ENCODE measurements at places on chromosomes 6 and 20.

DNA sequence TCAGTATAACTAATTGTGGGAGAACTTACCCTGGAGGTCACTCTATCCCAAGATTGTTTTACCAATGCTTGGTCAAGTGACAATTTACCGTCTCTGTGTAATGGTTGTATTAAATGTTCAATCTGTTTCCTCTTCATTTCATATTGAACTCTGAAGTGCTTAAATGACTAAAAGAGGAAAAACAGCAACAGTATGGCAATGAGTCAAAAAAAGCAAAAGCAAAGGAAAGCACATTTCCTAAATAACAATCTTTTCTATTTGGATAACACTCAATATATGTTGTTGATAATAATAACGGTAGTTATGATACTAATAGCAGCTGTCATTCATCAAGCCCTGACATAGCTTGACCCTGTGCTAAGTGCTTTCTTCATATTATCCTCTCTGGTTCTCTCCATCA, 152.4 kb downstream of the SYNE1 start:
- no peak for DNase-seq

DNA sequence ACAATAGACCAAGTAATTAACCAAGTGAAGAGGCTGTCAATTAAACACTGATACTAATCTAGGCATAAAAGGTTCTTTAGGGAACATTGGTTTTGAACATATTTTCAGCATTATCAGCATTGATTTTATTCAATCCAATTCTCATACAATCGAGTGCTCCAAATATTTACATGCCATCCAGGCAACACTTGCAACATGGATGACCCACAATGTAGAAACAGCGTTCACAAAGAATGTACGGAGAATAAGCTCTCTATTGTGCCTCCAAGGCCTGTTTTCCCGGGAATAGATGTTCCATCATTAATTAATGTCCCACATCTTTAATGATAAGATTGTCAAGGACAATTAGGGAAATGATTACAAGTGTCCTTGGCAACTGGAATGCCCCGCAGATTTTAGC, 117.4 kb downstream of the RFX6 start:
- no peak for DNase-seq

GRCh38 chr6:170175644-170176135, 115.2 kb downstream of the DLL1 start:
- DNase-seq = no peak

DNA sequence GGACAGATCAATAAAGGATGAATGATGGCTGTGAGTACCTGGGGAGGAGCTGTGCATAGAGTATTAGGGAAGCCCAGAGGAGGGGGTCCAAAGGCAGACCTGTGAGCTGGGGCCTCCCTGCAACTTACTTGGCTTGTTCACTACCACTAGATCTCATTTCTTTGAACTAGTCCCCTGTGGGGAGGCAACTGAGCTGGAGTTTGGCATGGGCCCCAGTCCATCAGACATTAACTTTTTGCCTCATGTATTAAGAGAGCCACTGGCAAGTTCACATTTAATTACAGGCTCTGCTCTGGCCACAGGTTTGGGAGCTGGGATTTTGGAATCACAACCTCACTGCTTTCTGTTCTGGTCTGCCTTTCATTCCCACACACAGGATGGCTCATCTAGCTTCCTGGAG, 254.1 kb downstream of the PRL start:
- DNase-seq = no peak

DNA sequence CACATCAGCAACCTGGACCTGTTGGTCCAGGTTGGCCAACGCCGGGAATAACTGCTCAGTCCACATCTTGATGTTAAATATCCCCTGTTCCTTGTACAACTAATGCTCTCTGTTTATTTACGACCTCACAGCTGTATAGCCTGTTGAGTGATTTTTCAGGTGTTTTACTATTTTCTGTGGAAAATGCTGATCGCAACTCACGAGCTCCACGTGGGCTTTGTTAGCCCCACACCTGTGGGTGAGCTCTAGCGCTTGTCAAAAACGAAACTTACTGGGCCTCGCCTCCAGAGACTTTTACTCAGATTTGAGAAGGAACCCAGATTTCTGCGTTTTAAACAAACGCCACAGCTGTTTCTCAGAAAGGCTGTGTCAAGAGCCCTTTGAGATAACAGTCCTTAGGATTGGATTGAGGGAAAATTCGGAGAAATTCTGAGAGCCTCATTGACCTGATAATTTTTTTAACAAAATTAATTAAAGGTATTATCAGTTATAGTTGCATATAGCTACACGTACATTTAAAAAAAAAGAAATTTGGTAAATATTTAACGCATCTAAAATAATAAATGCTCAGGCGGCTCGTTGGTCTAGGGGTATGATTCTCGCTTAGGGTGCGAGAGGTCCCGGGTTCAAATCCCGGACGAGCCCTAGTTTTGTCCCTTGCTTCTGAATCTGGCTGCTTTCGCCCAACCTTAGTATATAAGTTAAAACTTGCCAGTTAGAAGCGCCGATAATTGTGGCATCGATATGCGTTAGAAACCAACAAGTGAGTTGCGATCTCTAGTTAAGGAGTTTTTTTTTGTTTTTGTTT, 16.7 kb downstream of the HMGN4 start:
- peak; percentile 71 for DNase-seq

- DNase-seq = no peak
These were observed 8.7 kb downstream of the SLC2A4RG start for GRCh38 chr20:63748070-63748933.

- DNase-seq = no peak
These were observed 5.7 kb upstream of the TIAM2 start for GRCh38 chr6:154989448-154989847.

GRCh38 chr6:129353067-129353466, 356.9 kb downstream of the ARHGAP18 start:
- DNase-seq = peak; percentile 85

DNA sequence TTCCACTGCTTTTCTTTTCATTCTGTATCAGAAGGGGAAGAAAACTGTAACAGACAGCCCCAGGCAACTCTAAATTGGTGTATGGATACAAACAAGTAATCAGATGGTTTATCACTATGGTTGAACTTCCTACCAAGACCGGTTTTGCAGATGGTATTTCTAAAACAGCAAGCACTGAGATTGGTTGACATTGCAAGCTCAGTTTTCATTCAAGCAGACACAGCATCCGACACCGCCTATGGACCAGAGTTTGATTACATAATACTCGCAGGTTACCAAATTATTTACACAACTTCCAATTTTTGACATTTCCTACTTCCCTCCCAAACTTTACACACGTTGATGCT, 209.9 kb downstream of the ALDH8A1 start:
- DNase-seq = no peak

DNA sequence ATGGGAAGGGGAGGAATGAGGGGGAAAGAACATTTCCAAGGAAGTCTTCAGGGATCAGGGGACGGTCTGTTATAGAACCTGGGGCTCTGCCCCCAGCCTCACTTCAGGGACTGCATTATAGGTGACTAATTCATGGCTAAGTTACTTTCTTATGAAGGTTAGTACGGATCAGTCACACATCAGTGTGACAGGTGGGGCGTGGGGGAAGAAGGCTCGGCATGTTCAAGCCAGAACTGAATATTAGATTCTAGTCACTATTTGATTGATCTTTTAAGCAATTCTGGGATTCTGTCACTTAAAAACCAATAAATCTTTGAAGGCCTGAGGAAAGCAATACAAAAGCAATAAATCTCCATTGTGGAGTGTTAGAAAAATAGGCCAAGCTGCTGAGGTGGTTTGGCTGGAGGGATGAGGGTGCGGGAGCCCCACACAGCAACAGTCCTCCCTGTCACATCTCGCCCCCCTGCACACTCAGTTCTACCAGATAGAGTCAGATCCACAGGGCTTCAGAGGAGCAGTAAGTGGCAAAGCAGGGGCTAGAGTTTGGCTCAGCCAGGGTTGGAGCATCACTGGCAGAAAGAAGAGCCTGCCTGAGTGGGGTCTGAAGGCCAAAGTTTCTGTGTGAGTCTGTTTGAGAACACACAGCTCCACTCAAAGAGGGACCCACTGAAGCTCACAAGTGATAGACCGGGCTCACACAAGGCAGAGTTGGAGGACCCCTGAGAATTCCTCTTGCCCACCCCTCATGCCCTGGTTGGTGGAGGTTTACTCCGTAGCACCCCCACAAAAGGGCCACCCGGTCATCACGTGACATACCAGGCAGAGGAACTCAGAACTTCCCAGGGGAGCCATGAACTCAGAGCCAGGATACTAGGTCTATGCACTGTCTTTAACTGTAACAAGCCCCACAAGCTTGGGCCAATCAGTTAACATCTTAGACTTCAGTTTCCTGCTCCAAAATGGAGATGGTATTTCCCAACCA, 728.3 kb upstream of the CHD6 start:
- DNase-seq = no peak

DNA sequence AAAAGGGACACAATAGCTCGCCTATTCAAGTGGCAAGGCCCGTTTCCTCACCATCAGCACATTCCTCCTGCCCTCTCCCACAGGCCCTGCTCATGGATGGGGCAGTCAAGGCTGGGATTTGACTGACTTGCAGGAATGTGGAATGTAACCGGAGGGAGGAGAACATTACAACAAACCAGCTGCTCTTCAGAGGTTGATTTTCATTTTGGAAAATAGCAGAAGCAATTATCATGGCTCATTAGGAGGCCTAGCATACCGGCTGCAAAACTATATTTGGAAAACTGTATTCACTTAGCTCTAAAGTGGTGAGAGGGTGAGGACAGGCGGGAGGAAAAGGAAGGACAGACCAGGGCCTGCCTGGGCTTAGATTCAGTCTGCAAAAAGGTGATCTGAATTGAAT, 283.7 kb downstream of the CD83 start:
- DNase-seq = no peak

DNA sequence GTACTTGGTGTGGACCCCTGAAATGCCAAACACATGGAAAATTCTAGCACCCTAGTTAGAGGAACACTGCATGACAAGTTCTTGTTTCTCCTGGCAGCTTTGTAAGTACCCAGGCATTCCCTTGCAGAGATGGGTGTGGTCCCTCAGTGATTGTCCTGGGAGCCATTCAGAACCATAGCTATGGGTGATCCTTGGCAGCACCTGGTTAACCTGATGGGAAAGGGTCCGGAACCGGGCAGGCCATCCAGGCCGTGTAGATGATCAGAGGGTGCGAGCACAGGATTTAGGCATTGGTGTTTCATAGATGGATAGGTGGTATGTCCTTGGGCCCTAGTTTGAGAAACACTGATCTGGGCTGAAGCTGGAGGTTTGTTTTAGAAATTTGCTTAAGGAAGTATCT, 95.8 kb downstream of the RPP40 start:
- no peak for DNase-seq

- no peak for DNase-seq
These were observed 327.8 kb downstream of the TAF4 start for GRCh38 chr20:61737812-61738443.

- DNase-seq = no peak
These were observed 284.5 kb upstream of the CDYL start for GRCh38 chr6:4491501-4492260.

GRCh38 chr6:11386323-11386722, 151.2 kb upstream of the TMEM170B start:
- no peak for DNase-seq

DNA sequence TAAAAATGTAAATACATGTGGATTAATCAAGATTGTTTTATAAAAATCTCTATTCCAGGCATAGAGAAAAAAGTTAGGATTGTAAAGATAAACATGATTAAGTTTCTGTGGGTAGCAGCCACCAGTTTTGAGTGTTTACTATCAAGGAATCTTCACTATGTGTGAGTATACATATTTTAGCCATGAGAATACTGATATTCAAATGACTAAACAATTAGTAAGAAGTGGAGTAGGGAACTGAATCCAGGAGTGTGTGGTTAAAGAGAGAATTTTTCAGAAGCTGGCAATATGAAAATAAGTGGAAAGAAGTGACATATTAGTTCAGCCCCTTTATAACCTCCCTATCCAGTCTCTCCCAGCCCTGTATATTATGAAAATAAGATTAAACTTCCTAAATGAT, 10.3 kb downstream of the ELOVL2 start:
- DNase-seq = no peak

GRCh38 chr6:6997263-6998193, 110.2 kb upstream of the RREB1 start:
- no peak for DNase-seq

GRCh38 chr20:6704132-6704861, 63.2 kb upstream of the BMP2 start:
- no peak for DNase-seq

GRCh38 chr20:18705910-18706309, 107.7 kb upstream of the SCP2D1 start:
- DNase-seq = no peak

GRCh38 chr6:137416376-137417109, 77.7 kb downstream of the OLIG3 start:
- DNase-seq = no peak

DNA sequence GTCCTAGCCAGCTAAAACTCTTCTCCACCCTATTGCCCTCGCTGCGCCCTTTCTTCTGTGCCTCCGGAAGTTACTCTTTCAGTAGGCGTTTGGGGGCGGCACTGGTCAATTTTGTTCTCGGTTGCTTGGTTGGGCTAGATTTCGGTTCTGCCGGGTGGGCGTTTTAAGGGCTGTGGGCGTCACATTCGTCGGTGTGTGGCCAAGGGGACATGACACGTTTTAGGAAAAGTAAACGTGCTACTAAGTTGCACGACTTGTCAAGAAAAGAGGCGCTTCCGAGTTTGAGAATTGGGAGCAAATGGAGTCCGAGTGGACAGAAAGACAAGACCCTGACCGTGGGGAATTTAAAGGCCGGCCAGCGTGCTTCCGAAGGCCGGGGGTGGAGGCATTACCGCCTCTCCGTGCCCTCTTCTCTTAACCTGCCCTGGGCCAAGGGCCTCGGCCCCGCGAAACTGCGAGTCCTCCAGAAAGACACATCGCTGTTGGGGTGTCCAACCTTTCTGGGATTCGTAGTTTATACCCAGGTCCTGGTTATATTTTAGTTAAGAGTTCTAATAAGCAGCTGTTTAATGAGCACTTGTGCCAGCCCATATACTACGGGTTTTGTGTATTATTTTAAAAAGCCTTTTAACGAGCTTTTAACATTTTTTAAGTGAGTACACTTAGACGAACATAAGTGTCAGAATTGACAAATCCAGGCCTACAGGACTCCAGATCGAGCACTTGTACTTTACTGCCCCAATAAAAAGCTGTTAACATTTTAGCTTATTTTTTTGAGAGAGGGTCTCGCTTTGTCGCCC, 664 bp upstream of the BAG6 start:
- no peak for DNase-seq

GRCh38 chr6:68657374-68658139, 22.5 kb downstream of the ADGRB3 start:
- no peak for DNase-seq
